RPMI7951 (cell line): ENCODE measurements at places on chromosomes 11 and 22.
A peak's percentile ranks its signal among the peaks of the same experiment; 100 is the strongest.

DNA sequence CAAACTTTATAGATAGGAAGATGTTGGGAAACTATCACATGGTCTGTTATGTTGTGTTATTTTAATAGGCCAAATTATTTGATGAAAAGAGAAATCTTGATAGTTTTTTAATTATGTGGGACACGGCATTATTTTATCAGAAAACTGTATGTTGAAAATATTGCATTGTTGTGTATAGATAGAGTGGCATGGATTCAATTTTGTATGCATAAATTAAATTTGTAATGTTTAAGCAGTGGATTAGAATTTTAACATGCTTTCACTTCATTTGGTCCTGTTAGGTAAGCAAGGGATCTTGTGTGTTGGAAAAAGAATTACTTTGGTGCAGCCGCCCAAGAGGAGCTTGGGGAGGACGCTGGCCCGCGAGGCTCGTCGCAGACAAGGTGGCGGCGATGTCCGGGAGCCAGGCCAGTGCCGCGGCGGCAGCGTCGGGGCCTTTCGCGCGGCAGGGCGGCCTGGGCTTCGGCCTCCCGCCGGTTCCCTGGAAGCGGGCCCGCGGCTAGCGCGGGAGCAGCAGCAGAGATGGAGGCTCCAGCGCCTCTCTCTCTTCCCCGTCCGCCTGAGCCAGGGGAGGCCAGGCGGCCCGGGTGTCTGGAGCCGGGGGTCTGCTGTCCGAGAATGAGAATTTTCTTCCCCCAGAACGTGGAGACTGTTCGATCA lies 82.7 kb downstream of the GGT1 start:
- no peak for DNase-seq

GRCh38 chr11:106172386-106172991 lies 95.0 kb downstream of the AASDHPPT start:
- peak; percentile 64 for DNase-seq

DNA sequence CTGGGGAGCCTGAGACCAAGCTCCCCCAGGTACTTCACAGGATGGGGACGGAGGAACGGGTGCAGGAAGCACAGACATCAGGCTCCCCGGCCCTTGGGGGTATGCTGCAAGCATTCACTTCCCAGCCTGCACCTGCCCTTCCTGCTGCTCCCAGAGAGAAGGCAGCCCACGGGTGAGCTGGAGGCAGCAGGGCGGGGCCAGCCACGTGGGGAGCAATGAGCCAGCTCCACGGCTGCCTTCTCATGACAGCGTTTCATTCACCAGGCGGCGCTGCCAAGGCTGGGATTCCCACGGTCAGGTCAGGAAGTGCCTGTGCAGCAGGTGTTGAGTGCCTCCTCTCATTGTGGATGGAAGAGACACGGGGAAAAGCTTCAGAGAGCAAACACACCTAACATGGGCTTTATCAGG lies 14.5 kb upstream of the PHLDA2 start:
- no peak for DNase-seq

- no peak for DNase-seq
Measured at GRCh38 chr11:123484448-123484847, 54.4 kb downstream of the GRAMD1B start.

DNA sequence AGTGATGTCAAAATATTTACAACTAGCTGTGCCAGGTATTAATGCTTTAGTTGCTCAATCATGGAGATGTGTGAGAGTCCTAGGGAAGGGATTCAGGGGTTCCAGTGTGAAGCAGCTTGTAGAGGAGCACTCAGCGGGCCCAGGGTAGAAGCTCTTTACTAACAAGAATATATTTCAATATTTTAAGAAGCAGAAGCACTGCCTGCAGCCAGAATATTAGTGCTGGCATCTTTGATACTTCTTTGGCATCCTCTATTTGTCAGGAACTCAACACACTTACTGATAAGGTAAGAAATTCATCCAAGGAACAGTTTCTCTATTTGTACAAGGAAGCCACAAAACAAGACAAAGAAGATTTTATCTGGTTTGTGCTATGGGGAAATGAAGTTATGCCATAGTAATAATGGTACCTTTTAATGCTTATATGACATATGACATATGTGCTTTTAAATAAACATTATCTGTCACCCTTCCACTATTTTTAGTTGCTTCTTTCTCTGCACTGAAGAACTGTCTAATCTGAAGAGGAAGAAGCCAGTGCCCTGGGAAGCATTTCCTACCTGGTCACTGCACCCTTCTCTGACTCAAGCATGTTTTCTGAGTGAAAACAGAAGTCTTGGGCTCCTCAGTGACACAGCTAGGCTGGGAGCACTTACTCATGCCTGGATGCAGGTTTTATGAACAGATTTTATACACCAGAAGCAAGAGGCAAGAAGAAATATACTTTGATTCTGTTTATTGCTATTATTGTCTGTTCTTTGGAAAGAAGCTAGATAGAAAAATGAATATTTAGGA lies 388.1 kb upstream of the CCDC90B start:
- DNase-seq, result no peak

DNA sequence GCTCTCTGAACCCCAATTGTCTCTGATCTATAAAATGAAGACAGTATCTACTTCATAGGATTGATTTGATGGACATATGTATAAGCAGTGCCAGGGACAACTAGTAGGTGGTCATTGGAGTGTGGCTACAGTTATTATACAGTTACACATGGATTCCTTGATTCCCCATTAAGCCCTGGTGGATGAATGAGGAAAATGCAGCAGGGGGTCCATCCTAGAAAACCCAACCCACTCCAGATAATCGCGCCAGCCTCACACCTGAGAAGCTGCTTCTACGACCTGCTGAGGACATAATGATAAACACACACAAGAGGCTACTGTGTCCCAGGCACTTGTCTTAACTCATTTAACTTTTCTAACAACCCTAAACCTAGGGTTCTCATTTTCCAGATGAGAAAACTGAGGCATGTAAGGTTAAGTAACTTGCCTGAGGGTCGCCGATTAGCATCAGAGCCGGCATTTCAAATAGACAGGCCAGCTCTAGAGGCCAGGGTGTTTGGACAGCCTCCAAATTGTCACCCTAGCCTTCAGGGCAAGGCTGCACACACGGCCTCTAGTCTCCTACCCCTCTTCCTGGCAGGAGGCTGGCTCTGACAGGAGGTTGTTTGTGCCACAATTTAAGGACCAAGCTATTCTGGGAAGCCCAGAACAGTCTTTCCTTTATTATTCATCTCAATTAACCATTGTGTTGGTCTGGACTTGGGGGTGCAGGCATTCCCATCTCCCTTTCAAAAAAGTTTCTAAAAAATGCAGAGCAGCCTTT lies 3.8 kb upstream of the C11orf91 start:
- peak; percentile 50 for DNase-seq

- no peak for DNase-seq
Measured at GRCh38 chr22:20312396-20313191, 7.3 kb downstream of the DGCR6L start.

GRCh38 chr11:94504689-94505293 lies 7.5 kb upstream of the C11orf97 start:
- DNase-seq, result peak; percentile 52

DNA sequence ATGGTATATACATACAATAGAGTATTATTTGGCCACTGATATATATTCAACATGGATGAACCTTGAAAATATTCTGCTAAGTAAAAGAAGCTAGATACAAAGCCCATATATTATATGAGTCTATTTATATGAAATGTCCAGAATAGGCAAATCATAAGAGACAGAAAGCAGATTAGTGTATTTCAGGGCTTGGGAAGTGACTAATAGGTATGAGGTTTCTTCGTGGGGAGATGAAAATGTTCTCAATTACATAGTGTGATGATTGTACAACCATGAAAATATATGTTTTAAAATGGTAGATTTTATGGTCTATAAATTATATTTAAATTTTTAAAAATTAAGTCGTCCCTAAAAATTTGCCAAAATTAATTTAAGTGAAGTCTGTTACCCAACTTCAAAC lies 92.2 kb downstream of the STK33 start:
- no peak for DNase-seq

DNA sequence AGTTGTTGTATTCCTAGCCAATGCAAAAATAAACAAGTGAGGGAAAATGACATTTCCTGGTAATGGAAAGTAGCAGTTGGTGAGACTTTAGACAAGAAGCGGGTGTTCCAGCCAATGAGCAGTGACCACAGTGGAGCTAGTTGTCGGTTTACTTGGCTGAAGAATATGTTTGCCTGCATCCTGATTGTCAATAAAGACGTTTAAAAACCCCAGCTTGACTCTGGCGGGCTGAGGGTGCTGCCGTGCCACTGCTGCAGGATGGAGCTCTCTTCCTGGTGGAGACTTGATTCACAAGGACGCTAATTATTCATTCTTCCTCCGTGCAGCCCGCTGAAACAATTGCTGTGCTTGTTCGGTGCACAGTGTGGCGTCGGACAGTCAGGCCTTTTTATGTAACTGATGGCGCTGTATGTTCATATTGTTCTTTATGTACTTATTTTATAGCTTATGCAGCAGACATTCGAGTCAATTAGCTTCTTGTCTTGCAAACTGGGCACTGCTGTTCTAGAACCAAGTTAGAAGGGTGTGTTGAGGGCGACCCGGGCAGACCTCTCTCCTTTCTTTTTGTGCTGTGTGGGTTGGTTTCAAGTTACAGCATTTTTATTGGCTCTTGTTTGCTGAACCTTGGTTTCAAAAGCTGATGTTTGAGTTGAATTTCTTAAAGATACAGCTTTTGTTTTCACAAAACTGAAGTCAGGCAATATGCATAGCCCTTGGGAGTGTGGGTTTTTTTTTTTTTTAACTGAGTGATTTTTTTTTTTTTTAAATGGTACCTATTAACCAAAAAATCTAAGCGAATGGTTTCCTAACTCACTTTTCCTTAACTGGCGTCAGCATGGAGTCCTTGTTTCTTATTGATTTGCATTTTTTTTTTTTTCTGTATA lies 153.9 kb downstream of the TEAD1 start:
- DNase-seq, result peak; percentile 83

GRCh38 chr11:70720281-70720680 lies 322.0 kb downstream of the CTTN start:
- DNase-seq, result no peak

GRCh38 chr11:86708669-86709068 lies 36.3 kb upstream of the ME3 start:
- DNase-seq, result no peak

- DNase-seq, result no peak
Measured at GRCh38 chr11:132429685-132430084, 1059.3 kb downstream of the NTM start.

DNA sequence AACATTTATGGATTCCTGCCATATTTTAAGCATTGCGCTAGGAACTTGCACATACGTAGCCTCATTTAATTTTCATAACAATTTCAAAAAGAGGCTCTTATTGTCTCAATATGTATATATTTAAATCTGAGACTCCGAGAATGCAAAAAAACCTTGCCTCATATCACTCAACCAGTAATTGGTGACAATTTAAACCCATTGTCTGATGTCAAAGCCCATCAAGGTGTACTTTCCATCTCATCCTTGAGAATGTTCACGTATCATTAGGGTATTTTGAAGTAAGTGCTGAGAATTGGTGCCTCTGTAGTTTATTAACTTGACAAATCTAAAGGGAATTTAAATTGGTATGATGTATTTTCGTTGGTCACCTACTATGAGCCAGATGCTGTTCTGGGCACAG lies 136.5 kb downstream of the FAM76B start:
- no peak for DNase-seq

- no peak for DNase-seq
Measured at GRCh38 chr11:100761841-100762240, 74.8 kb downstream of the ARHGAP42 start.

GRCh38 chr11:72091292-72091691 lies 10.6 kb downstream of the LRRC51 start:
- peak; percentile 41 for DNase-seq

DNA sequence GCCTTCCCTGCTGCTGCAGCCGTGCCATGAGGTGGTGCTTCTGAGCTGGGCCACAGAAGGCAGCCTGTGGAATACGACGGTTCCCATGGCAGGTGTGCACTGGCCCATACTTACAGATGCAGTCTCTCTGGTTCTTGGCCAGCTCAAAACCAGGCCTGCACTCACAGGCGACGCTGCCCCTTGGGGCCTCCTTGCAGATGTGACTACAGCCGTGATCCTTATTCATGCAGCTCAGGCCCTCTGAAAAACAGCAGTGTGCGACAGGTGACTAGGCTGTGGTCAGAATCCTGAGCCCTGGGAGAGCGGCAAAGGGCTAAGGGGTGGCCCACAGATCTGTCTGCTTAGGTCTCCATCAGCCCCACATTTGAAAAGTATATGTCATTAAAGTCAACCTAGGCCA lies 22.1 kb downstream of the SCUBE2 start:
- no peak for DNase-seq

GRCh38 chr11:897253-898142 lies 13.1 kb downstream of the CHID1 start:
- DNase-seq, result no peak

DNA sequence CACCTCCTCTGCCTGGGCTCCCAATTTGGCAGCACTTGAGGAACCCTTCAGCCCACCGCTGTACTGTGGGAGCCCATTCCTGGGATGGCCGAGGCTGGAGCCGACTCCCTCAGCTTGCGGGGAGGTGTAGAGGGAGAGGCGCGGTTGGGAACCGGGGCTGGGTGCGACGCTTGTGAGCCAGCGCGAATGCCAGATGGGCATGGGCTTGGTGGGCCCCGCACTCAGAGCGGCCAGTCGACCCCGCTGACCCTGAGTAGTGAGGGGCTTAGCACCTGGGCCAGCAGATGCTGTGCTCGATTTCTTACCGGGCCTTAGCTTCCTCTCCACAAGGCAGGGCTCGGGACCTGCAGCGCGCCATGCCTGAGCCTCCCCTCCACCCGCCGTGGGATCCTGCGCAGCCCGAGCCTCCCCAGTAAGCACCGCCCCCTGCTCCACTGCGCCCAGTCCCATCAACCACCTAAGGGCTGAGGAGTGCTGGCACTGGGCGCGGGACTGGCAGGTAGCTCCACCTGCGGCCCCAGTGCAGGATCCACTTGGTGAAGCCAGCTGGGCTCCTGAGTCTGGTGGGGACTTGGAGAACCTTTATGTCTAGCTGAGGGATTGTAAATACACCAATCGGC lies 58.3 kb upstream of the DEFB108B start:
- no peak for DNase-seq

DNA sequence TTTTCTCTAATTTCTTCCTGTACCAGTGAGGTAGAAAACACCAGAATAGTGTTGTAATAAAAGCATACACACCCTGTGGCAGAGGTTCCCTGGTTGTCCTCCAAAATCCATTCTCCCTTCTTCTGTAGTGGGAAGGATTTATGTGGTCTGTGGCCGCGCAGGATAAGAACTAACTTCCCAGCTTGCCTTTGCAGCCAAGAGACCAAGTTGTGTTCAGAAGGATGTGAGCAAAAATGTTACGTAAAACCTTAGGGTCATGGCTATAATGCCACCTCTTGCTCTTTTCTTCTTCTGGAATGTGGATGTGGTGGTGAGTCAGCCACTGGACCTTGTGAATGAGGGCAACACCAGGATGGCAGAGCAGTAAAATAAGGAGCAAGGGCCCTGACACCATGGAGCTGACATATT lies 28.4 kb downstream of the CCDC90B start:
- DNase-seq, result peak; percentile 96

DNA sequence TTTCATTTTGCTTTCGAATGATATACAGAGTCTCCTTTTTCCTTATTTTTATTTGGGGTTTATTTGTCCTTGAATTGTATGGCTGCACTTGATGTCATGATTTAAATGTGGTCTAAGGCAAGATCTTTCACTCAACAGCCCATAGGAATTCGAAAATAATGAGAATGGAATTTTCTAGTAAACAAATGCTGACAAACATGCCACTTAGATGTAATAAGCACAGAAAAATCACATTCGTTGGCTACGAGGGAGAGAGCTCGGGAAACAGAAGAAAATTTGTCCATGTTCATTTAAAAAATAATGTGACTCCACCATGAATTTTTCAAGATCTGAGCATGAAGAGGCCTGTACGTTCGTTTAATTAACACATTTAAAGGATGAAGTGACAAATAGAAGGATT lies 73.0 kb downstream of the BLID start:
- no peak for DNase-seq

GRCh38 chr22:48496226-48496845 lies 1331.3 kb downstream of the BRD1 start:
- DNase-seq, result no peak
